ENCODE measurements at places on chromosomes 1 and 21.

- DNase-seq = no peak
These were observed 1.7 kb downstream of the ADSS2 start for GRCh38 chr1:244449936-244450508.

DNA sequence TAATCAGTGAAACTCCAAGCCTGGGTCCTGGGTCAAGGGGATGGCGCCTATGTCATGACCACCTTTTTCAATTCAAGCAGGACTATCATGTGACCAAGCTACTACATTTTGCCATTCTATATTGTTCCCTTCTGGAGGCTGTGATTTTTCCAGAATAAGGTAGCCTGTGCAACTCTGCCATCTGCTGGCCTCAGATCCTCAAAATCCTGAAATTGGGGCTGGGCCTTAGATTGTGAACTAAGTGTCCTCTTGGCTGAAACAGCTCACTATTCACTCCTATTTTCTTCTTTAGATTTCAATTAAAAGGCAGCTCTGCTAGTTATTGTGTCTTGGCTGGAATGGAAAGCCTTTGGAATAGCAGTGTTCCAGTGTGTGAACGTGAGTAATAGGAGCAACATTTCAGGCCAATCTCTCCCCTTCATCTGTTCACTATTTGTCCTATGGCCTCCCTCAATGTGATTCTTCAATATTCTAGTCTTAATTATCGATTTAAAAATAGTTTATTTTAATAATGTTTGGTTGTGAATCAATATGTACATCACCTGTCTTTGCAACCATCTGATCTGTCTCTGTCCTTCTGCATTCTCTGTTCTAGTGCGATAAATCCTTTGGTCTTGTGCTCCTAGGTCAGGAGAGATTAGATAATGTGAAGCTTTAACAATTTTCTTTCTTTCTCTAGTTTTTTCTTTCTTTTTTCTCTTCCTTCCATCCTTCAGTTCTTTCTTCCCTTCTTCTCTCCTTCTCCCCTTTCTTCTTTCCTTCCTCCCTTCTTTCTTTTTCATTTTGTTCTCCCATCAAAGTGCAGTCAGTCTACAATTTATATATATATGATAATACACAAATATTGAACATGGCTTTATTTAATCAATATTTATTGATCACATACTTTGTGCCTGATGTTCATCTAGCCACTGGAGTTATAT lies 69.8 kb downstream of the CR1 start:
- DNase-seq = no peak

GRCh38 chr1:194184425-194184824 lies 998.0 kb upstream of the B3GALT2 start:
- peak; percentile 7 for DNase-seq

DNA sequence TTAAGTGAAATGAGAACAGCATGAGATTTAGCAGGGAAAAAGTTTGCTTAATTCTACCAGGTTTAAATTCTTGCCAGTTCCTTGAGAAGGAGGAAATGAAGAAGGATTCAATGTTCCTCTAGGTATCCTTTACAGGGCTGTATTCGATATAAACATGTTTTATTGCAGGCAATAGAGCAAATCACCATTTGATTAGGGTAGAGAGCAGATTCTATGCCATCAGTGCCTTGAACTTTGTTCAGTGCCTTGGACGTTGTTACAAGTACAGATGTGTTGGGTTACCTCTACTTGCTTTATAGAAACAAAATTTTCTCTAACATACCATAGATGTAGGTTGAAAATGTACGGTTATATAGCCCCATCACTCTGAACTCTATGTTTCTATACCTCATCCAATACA lies 18.2 kb upstream of the CLDN8 start:
- no peak for DNase-seq

- no peak for DNase-seq
These were observed 58.2 kb downstream of the NFASC start for GRCh38 chr1:204928671-204929486.

DNA sequence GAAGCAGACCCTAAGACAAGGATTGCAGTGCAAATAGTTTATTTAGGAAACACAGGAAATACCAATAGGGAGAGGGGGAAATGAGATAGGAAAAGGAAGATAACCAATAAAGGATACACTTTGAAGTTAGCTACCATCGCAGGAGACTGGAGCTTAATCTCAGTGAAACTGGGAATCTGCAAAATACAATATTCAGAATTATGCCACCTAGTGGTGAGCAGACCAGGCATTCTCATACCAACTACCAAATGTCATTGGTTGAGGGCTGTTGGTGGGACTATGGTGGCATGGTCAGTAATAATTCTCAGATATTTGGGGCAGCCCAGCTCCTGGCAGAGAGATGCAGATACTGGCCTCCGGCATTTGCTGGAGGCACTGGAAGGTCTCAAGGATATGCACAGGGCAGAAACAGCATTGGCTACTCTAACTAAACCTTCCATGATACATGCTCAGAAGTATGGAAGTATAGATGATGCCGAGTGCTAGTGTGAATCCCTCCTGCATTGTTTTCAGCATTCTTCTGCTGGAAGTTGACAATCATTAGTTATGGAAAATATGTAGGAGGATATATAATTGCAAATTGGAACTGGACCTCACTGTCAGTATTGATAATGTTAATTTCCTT lies 11.8 kb upstream of the ZFP69B start:
- peak; percentile 11 for DNase-seq

DNA sequence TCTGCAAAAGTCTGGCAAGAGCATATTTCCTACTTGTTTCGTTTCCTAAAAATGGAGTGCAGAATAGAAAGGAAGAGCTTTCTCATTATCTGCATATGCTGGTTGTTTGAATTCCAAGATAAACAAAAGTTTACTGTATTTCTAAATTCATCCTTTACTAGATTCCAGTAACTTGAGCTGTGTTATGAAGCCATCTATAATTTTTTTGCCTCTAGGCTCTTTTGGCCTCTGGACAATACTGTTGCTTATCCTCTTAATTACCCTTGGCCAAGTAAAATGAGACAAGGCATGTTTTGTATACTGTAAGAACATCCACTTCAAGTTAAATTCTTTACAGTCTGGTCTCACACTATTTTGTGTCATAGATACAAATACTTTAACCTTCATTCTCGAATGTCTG lies 45.6 kb upstream of the HFM1 start:
- DNase-seq = peak; percentile 70

- no peak for DNase-seq
These were observed 109.3 kb downstream of the NTNG1 start for GRCh38 chr1:107250169-107250568.

- no peak for DNase-seq
These were observed 1.5 kb downstream of the PTGFRN start for GRCh38 chr1:116911188-116911553.

DNA sequence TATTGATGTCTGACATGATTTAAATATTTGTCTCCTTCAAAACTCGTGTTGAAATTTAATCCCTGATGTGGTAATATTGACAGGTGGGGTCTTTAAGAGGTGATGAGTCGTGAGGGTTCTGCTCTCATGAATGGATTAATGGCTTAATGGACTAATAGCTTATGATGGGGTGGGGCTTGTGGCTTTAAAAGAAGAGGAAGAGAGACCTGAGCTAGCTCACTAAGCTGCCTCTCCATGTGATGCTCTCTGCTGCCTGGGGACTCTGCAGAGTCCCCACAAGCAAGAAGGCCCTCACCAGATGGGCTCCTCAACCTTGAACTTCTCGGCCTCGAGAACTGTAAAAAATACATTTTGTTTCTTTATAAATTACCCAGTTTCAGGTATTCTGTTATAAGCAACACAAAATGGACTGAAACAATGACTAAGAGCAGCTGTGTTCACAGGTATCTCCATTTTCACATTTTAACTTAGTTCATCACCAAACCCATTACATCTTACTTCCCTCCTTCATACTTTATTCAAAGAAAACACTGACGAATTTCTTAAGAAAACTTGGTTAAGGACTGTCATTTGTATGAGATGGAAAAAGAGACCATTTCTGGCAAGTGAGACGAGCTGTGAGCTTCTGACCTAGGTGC lies 12.1 kb upstream of the AIM2 start:
- no peak for DNase-seq

- no peak for DNase-seq
These were observed 6.3 kb upstream of the GPR25 start for GRCh38 chr1:200866521-200866920.

- DNase-seq = no peak
These were observed 25.0 kb upstream of the TRIM33 start for GRCh38 chr1:114536043-114536442.

DNA sequence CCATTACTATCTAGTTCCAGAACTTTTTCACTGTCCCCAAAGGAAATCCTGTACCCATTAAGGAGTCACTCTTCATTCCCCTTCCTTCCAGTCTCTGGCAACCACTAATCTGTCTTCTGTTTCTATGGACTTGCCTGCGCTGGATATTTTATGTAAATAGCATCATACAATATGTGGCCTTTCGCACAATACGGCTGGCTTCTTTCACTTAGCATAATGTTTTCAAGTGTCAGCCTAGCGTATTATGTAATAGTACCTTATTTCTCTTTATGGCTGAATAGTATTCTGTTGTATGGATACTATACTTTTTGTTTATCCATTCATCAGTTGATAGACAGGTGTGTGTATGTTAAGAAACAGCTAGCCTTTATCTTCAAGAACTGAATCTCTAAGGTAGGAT lies 14.3 kb downstream of the ATF3 start:
- DNase-seq = no peak

DNA sequence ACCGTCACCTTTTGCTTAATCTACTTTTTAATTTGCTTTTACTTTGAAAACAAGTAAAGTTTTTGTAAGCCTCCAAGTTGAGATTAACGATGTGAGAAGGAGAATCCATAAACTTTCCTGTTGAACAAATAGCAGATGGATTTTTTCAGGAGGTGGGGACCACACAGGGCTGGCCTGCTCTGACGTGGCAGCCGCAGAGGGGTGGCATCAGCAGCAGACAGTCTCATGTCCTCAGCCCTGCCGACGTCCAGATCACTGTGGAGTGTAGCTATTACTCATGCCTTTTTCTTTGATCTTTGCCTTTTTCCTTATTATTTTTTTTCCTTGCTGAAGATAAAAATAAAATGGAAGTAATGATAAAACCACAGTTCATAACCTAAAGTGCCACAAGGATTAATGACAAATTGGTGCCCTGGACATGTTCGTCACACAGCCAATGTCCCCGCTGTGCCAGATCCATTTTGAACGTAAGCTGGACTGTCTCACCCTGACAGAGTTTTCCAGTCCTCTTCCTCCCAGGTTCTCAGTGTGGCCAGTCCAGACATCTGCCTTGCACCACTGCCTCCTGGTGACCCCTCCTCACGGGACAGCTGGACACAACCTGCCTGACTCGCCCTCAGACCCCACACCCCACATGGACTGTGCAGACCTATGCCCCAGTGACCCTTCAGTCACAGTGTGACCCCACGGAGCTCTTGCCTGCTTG lies 15.4 kb upstream of the ZBTB21 start:
- peak; percentile 77 for DNase-seq

DNA sequence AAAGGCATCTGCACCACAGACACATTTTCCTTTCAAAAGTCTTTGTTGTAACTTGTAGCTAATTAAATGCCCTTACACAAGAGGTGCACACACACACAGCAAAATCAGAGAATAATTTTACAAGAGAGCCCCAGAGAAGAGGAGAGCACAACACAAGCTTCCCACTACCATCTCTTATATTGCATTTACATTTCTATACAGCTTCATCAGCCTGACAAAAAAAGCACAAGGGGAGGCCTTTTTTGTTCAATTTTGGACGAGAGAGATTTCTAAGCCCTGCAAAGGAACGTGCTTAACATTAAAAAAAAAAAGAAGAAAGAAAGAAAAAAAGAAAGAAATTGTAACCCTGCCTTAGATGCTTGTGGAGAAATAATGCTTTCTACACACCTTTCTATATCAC lies 17.1 kb upstream of the ESRRG start:
- no peak for DNase-seq

DNA sequence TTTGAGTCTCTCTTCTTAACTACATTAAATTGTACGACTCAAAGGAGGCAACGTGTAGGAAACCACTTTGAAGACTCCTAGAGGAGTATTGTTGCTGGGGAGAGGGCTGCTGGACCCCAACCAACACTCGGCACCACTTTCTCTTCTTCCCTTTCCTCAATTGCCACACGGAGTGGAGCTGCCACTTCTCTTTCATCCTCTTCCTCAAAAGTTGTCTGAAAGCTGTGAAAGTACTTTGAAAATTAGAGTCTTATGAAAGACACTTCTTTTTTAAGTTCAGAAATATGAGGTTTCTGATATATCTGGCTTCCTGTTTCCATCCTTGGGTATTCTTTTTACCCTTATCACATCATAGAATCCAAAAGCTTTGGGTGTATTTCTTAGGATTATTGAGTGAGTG lies 59.5 kb downstream of the MRPS6 start:
- no peak for DNase-seq

DNA sequence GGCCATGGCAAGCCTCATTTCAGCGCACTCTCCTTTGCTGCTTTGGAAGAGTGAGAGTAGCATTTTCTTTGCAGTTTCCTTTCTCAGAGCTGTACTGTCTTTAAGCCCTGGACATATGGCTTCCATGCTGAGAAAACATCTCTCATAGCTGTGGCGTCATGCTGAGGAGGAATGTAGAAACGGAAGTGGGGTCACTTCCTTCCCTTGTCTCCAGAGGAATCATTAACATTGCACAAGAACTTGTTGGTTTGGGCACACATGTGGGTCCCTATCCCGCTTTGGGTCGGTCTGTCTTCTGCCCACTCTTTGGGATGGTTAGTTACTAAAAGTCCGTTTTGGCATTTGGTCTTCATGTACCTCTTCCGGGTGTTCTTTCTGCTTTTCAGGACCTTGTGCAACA lies 5.6 kb downstream of the MFN2 start:
- no peak for DNase-seq

GRCh38 chr1:7224081-7224534 lies 438.9 kb downstream of the CAMTA1 start:
- DNase-seq = no peak

GRCh38 chr21:31041295-31042079 lies 3.2 kb upstream of the KRTAP19-8 start:
- no peak for DNase-seq

DNA sequence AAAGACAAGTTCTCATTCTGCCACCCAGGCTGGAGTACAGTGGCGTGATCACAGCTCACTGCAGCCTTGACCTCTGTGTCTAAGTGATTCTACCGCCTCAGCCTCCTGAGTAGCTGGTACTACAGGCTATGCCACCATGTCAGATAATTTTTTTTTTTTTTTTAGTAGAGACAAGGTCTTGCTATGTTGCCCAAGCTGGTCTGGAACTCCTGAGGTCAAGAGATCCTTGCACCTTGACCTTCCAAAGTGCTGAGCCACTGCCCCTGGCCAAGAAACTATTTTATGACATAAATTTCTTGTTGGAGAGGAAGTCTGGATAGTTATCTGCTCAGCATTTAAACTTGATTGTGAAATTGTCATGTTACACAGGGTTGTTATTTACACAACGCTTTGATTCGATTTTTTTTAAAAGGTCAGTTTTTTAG lies 2.1 kb downstream of the SCCPDH start:
- no peak for DNase-seq

- no peak for DNase-seq
These were observed 2.1 kb upstream of the TFF3 start for GRCh38 chr21:42317341-42317741.

DNA sequence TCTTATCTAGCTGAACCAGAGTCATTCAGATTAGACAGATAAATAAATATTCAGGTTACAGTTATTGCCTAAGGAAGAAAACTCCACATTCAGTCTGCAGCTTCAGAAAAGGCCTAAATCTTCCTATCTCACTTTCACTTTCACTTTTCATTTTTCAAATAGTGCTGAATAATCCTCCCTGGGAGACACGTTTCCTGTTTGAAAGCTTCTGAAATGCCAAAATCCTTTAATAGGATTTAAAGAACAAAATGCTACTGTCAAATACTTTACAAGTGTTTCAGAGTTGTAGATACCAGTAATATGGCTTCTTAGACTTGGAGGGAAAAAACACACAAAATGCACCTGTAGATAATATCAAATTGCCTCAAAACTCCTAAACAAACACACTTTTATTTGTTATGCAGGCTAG lies 3.9 kb downstream of the PSMB2 start:
- DNase-seq = no peak

Measured in lung (tissue), 17 donors.